Midbrain (tissue), 1 donor: ENCODE measurements at places on chromosomes 4 and X.

GRCh38 chr4:39893693-39894072 lies 84.0 kb downstream of the PDS5A start:
- no peak for DNase-seq

- DNase-seq = no peak
Observed at GRCh38 chr4:76615999-76616398, 181.0 kb downstream of the SHROOM3 start.

DNA sequence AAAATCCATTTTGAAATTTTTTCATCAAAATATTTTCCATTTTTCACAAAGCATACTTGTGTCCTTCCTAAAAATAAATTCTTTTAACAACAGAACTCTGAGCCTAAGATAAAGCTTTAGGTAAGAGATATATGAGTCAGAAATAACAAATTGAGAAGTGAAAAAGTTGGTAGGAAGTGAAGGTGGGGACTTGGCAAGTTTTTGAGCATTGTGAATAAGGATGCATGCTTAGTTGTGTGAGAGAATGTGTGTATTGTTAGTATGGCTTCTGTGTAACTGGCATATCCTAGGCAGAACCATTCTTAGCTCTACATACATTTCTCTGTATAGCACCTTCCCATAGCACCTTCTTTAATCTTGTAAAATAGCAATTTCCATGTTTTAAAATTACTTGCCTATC lies 6.8 kb downstream of the ASB5 start:
- no peak for DNase-seq

DNA sequence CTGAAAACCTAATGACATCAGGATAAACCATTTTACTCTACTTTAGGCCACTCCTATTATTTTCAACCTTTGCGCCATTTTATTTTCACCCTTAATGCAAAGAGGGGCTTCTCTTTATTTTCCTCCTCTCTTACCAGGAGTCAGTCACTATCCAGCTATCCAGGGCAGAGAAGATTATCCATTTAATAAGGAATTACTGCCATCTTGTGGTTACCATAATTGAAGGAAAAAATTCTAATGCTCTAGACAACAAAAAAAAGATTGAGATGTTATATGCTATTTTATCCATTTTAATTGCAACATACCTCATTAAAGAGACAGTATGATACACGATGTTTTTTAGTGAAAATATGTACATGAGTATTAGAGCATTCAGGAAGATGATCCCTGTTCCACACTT lies 514.5 kb upstream of the FAM241A start:
- DNase-seq = peak; percentile 25

- DNase-seq = no peak
Observed at GRCh38 chrX:19487520-19488200, 27.6 kb downstream of the MAP3K15 start.

DNA sequence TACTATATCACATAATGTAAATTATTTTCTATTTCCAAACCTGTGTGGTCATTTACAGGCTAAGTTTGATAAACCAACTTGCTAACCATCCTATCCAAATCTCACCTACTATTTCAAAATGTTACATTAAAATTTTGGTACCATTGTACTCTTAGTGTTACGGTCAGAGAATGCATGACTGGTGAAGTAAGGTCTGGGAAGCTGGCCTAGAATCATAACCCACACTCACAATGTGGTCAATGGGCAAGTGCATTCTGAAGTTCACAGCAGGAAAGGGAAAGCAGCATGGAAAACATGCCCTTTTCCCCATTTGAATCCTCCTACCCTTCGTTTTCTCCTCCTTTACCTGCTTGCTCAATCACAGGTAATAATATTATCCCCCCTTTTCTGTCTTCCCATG lies 54.4 kb downstream of the PPP3CA start:
- DNase-seq = no peak

GRCh38 chr4:38614231-38614630 lies 49.8 kb upstream of the KLF3 start:
- DNase-seq = no peak

DNA sequence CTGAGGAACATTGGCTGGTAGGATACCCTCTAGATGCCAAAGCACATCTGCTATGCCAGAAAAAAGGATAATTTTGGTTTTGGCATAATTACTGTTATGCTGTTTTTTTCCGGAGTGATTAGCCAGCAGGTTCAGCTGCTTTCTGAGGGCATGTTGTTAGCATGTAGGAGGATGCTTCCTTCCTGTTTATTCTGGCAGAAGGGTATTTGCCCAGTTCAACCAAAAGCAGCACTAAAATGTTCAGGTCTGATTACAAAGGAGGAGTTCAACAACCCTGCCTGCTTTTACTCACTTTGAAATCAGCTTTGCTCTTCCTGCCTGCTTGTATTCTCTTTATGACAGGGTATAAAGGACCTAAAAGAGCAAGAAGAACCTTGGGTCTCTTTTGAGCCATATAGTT lies 21.9 kb downstream of the ERCC6L start:
- DNase-seq = no peak

DNA sequence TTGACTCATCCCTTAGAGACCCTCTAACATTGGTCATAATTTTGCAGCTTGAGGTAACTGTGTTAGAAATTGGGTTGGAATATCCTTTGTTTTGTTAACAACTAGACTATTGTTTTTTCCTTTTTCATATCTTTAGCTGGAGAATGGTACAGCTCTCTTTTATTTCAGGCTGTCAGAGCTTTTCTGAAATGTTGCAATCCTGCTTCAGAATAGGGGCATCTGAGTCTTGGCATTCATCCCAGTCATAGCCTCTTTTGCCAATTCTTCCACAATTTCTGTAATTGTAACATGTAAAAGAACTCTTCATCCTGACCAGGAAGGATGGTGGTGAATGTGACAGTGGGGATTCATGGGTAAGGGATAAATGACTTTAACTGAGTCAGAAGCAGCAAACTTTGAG lies 128.7 kb downstream of the FHIP1A start:
- DNase-seq = peak; percentile 46

GRCh38 chrX:119228512-119229252 lies 7.4 kb upstream of the PGRMC1 start:
- DNase-seq = no peak

DNA sequence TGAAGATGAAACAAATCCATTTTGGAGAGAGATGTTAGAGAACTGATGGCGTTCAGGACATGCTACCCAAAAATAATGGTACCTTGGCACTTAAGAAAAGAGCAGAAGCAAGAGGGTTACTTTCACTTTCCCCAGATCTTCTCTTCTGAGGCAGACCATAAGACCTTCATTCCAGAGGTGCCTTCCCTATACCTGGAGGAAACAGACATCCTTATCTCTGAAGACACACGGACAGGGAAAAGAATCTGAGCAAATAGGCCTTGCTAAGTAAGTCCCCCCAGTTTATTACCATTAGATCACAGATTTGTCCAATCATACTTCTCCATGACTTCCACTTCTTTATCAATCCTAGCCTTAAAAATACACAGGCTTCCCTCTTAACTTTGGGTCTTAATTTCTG lies 2.0 kb upstream of the FGF2 start:
- no peak for DNase-seq

DNA sequence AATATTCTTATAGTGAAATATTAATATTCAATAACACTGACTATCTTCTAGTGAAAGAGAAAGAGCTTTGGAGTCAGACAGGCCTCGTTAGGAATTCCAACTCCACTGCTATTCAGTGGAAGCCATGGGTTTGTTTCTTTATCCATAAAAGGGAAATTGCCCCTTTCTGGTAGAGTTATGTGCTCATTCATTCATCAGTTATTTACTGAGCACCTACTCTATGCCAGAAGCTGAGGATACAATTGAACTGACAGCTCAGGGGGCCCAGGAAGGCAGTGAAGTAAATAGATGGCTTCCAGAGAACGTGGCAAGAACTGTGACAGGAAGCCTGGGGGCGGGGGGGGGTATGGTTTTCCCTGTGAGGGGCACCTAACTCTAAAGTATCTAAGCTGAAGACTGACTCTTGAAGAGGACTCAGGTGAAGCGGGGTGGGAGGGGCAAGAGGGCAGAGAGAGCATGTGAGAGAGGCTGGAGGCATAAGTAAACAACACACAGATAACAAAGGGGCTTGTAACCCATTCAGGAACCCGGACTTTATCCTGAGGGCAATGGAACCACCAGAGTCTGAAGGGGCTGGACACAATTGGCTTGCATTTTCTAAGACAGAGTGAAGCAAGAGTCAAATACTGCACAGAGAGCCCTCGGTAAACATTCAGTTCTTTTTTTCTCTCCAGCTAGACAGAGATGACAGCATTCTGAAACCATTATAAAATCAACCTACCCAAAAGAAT lies 20.3 kb downstream of the ANXA5 start:
- DNase-seq = no peak

DNA sequence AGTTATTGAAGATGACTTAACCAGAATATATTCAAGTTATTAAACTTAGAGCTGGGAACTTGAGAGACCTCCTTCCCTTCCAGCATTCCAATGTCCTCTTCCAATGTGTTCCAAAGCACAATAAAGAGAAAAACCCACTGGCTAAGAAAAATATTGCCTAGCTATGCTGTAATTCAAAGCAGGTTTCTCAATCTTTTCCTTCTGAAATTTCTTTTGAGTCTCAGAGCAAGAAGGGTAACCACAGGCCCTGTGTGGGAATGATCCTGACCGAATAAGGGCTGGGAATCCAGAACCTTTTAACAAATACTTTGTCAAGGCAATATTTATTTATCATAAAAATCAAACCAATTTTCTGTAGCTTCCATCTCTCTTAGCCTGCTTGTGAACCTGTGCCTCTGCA lies 150.7 kb upstream of the SFRP2 start:
- DNase-seq = no peak

DNA sequence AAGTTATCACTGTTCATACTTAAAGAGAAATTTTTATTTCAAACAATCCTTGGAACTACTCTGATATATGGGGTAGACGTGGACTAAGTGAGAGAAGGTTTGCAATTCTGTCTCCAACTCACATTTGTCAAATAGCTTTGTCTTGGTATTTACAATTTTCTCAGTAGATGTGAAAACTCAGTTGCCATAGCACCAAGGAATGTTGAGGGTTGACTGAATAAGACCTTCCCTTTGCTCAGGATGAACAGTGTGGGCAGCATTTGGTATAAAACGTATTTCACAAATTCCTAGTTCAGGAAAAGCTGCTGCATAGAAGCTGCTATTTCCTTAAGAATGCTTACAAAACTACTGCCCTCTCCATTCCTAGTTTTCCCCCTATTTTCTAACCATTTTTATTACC lies 399.5 kb downstream of the NKX6-1 start:
- no peak for DNase-seq
